ENCODE measurements at places on chromosomes 1 and 21.

GRCh38 chr1:93963585-93963984 is 54.4 kb upstream of the GCLM start:
- no peak for DNase-seq

- no peak for DNase-seq
These were observed 33.6 kb downstream of the SOAT1 start for GRCh38 chr1:179327196-179327595.

DNA sequence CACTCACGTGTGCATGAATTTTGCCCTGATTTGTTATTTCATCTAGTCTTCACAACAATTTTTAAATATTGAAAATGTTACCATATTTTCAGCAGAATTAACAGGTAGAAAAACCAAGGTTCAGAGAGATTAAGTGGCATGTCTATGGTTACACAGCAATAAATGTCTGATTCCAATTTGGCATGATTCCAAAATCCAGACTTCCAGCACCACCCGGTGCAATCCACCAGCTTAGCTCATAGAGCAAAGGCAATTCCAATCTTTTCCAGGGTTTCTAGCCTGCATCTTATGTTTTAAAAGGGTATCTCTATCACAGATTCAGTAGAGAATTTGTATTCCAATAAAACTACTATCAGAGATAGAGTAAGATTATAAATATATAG is 161.8 kb downstream of the TPR start:
- DNase-seq: no peak

DNA sequence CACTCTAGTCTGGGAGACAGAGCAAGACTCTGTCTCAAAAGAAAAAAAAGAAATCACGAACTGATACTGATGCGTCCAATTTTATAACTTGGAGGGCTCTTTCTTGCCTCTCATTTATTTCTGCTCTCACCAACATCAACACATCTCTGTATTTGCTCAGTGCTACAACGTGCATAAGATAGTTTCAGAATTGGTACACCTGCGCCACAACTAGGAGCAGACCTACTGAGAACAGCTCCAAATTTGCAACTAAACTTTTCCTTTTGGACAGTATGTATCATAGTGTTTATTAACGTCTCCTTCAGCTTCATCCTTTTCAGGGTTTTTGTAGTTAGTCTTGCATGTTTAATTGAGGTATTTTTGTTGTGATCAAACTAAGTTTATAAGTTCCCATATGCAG is 27.7 kb downstream of the TRAPPC10 start:
- no peak for DNase-seq

DNA sequence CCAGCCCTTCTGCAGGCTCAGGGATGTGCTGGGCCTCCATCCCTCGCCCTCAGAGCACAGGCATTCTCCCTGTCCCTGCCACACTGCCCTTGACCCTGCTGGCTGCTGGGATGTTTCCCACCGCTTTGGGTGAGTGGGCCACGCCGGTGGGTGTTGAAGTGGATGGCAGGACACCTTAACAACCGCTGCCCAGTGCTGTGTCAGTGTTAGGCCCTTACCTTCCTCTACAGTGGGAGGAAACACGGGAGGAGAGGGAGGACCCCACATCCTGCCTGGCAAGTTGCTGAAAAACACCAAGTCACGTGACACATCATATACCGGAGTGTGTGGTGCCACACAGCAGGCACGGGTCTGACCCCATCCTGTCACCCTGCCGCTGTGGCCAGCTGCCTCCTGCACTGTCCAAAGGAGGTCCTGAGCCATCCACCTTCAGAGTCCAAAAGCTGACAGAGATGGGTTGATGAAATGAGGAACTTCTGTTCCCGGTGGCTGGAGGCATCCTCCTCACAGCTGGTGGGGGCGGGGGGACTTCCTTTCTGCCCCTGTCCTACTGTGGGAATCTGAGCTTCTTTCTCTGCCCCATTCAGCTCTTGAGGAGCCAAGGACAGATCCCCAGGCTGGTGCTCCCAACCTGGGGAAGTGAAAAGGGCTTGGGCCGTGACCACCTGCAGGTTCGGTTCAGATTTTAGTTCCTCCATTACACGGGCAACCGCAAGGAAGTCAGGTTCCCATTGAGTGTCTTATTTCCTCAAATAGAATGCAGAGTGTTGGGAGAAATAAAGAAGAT is 3.2 kb upstream of the THEMIS2 start:
- DNase-seq: no peak

DNA sequence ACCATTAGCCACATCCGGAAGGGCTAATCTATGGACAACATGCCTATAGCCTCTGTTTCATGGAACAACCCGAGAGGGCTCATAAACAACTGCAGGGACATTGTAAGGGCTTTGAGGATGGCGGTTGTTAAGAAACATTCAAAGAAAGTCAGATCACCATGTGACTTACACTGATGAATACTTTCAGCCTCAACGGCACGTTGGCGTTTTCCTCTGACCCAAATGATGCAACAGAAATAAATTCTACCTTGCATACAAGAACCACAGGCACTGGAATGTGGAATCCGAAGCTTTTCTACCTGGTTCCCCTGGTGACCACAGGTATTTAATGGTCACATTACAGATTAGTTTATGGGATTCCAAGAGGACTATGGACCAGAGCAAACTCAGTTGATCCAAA is 107.0 kb downstream of the CLIC6 start:
- DNase-seq: no peak

- DNase-seq: no peak
These were observed at the start of gene CHRM3 for GRCh38 chr1:239386453-239387303. TSS of gene CHRM3 (plus strand) at chr1:239386568. CDS start at chr1:239907452, 520,884 bp downstream.

All from NCI-H2107 (cell line).